NCI-H1092 (cell line): ENCODE measurements at places on chromosomes 7 and 10.

DNA sequence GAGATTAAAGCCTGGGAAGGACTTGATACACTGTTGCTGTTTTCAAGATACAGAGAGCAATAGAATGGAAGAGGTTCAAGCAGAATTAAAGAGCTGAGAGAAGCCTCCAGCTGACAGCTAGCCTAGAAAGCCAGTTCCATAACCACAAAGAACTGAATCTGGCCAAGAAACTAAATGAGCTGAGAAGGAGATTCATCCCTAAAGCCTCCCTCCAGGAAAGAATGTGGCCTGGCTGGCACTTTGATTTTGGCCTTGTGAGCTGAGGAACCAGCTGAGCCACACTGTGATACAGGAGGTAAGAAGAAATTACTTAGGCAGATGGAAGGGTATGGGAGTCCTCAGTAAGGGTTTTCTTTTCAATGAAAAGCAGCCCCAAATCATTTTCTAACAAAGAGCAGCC is 324.1 kb downstream of the PHF14 start:
- no peak for DNase-seq

GRCh38 chr10:4918236-4918635 is 45.0 kb upstream of the AKR1C1 start:
- DNase-seq, result no peak

- no peak for DNase-seq
Measured at GRCh38 chr7:14207711-14208110, 218.2 kb upstream of the ETV1 start.

DNA sequence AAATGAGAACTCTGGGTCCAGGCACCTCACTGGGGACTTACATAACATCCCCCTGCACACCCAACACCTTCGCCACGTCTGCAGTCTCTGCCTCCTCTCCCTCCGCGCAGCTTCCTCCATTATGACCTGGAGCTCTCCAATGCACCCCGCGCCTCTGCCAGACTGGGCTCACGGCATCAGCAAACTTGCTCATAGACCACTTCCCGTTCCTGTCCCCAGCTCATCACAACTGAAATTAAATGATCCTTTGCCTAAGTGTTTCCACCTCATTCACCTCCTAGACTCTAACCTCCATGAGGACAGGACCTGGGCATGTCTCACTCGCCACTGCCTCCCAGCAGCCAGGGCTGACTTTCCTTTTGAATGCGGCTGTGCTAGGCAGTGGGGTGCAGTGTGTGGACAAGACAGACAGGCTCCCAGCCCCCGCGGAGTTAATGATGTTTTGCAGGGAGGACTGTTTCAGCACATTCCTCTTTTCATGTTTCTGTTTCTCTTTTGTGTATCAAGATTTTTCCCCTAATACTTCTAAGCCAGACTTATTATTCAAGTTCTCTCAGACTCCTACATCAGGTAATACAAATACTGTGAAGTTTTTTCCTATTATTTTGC is 18.8 kb downstream of the CHST15 start:
- no peak for DNase-seq

DNA sequence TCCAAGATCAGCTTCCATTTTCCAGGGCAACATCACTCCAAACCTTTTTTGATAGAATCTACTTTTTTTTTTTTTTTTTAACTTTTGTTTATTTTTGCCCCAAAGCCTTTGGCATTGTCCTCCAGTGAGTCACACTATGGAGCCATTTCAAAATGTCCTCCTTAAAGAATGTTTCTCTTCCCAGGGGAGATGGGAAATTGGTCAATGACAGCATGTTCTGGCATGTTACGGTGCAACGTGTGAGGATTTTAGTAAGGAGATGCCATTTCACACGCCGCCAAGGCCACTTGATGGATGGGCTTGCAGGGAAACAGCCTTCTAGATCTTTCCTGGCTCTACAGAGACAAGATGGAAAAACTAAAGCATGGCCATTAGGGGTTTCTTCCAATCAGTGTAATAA is 30.7 kb upstream of the TRIL start:
- no peak for DNase-seq
